ENCODE measurements at places on chromosomes 3 and 15. TPM values are rescaled to one million over a fixed set of nuclear protein-coding genes. Genes with fewer than 3 reads are reported as not detected.

GRCh38 chr3:170560717-170561382, 25.0 kb downstream of the SLC7A14 start:
- DNase-seq = no peak

DNA sequence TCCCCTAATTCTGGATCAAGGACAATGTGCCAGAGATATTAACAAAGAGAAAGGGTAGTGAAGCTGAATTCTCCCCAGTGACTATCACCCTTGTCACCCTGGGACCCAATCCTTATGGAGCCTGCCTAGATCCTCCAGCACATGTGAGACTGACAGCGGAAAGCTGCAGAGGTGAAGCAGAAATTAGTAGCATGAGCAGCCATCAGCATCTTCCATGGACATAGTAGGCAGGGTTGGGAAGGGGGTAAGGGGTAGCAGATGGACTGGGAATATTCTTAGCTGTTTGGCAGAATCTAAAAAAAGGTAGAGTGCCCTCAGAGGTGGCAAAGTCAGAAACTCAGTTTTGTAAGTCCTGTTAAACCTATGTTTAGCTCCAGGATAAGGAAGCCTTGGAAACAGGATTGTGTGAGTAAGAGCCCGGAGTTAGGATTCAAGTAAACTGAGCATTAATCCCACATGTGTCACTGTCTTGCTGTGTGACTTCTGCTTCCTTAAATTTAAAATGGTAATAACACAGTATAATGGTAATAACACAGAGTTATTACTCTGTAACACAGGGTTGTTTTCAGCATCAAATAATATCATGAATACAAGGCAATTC, 14.5 kb downstream of the GOLIM4 start:
- DNase-seq = no peak

- no peak for DNase-seq
Observed at GRCh38 chr3:95289295-95289694, 1226.4 kb downstream of the NSUN3 start.

DNA sequence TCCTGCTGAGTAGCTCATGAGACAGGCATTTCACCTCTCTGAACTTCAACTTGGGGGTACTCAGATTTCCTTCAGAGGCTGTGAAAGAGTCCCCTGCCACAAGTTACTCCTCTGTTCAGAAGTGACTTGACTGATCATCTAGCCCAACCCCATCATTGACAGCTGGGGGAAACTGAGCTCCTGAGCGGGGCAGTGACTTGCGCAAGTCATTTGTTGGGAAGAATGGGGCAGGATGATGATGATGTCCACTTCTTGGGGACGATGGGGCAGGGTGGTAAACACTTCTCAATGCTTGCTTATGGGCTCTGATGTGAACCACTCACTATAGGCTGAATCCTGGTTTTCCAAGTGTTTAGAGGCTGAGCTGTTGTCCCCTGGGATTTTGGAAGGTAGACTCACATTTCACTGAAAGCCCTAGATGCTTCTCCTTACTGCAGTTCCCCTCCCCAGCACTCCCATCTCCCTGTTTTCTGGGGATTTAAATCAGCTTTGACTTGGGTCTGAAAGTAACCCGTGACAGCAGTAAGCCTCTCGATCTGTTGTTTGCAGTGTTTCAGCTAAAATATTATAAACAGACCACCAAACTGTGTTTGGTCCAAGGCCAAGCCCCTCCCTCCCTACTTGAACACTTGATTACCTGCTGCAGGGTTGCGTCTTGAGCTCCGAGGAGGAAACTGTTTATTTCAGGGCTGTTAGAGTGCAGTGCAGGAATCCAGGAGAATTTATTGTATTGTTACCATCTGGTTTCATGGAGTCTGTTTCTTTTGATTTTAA, 25.1 kb downstream of the SMAD3 start:
- DNase-seq = no peak

- no peak for DNase-seq
Observed at GRCh38 chr15:67373971-67374370, 119.4 kb downstream of the IQCH start.

GRCh38 chr15:37086521-37086920, 13.8 kb downstream of the MEIS2 start:
- no peak for DNase-seq

DNA sequence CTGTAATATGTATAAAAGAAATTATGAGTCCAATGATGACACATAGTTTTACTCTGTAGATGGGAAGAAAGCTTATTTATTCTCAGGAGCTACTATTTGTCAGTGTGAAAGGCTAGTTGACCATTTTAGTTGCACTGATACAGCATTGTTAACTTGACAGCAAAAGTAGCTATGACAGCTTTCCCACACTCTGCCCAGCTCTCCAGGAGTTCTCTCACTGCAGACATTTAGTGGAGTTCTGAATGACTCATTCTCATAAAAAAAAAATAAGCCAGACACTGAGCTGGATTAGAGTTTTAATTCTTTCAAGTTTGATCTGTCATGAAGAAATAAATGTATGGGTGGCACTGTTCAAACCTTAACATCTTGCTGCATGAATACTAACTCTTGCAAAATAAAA, 77.2 kb upstream of the CFAP20DC start:
- peak; percentile 18 for DNase-seq

- no peak for DNase-seq
Observed at GRCh38 chr15:55775316-55775715, 32.4 kb upstream of the PRTG start.

DNA sequence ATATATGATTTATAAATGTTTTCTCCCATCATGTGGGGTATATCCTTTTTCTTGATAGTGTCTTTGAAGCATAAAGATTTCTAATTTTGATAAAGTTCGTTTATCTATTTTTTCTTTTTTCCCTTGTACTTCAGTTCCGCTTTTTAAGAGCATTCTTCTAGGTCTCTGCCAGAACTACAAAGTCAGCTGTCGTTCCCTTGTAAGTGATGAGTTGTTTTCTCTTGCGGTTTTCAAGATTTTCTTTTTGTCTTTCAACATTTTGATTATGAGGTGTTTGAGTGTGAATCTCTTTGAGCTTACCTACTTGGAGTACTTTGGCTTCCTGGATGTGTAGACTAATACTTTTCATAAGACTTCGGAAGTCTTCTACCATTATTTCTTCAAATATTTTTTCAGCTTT, 9.3 kb upstream of the PRICKLE2 start:
- DNase-seq = no peak

TMEM158 gene
- polyA plus RNA-seq = 3.9 TPM

- DNase-seq = no peak
Observed at GRCh38 chr15:58506064-58506490, 74.3 kb downstream of the LIPC start.

- peak; percentile 63 for DNase-seq
Observed at GRCh38 chr3:186107215-186108105, 1.4 kb downstream of the ETV5 start.

TMCO5A gene
- polyA plus RNA-seq = not detected

RTP1 gene
- not detected for polyA plus RNA-seq

DNA sequence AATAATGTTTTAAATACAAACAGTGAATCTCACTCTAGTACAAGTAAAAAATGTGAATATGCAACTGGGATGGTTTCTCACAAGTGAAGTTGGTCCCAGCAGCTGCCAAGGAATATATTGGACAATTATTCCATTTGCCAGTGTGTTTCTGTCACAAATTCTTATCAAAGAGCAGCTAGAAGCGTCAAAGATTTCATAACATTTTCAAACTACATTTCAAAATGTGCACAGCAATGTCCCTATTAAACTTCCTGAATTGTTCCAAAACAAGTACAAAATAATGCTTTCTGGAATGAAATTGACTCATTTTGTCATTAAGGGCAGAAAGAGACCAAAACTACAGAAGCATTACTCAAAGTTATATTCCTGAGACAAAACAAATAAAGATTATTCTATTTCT, 38.3 kb downstream of the GPR176 start:
- no peak for DNase-seq

DNA sequence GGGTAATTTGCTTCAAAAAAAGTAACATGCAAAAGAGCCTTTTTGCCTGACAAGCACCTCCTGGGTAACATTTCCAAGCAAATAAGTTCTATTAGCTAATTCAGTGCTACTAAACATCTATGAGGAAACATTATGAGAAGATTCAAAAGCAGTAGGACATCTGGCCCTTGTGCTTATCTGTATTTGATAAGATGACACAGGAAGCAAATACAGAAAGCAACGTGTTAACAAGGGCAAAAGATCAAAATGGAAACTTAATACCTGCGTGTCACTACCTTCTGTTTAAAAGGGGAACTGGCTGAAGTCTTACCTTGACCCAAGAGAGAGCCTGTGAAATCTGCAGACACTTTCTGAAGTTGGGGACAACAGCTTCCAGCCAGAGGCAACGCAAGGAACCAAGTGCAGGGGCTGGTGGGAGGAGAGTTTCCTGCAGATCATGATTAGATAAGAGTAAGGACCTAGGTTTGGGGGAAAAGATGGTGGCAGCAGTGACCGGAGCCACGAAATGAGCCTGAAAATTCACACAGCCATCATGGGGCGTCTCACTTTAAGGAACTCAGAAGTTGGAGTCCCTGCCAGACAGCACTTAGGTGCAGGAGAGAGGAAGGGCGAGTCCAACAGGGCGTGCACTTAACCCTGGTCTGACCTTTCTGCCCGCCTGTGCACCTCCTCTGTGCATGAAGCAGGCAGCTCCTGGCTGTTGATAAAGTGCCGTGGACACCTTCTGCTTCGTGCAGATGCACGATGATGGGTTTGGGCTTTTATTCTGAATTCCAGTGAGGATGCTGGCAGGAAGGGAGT, 153.6 kb upstream of the BHLHE40 start:
- peak; percentile 26 for DNase-seq

- no peak for DNase-seq
Observed at GRCh38 chr3:56813653-56813960, 11.9 kb upstream of the ARHGEF3 start.

RARB gene
- polyA plus RNA-seq = 24.5 TPM

WDR93 gene
- polyA plus RNA-seq = 0.10 TPM

GRCh38 chr3:71125738-71126137, 457.8 kb downstream of the FOXP1 start:
- DNase-seq = no peak

DNA sequence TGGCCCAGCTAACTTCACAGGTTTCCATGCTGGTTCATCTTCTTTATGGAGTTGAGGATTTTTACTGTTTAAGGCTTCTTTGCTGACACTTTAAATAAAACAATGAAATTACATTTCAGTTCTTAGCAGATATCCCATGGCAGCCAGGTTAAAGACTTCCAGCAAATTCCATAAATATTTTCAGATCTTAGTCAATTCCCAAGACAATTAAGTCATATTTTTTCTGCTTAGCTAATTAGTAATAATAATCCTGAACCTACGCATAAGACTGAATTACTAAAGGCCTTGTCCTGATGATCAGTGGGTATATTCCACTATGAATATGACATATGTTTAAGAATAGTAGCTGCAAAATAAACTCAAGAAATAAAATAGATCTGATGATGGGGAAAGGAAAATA, 83.3 kb downstream of the NR2E3 start:
- DNase-seq = no peak

SLC9C1 gene
- polyA plus RNA-seq = not detected

GRCh38 chr3:20057612-20058180, 17.4 kb downstream of the KAT2B start:
- DNase-seq = no peak

GRCh38 chr3:176765382-176765900, 431.8 kb downstream of the TBL1XR1 start:
- no peak for DNase-seq

GRCh38 chr15:67762610-67763368, 62.5 kb upstream of the SKOR1 start:
- no peak for DNase-seq

DNA sequence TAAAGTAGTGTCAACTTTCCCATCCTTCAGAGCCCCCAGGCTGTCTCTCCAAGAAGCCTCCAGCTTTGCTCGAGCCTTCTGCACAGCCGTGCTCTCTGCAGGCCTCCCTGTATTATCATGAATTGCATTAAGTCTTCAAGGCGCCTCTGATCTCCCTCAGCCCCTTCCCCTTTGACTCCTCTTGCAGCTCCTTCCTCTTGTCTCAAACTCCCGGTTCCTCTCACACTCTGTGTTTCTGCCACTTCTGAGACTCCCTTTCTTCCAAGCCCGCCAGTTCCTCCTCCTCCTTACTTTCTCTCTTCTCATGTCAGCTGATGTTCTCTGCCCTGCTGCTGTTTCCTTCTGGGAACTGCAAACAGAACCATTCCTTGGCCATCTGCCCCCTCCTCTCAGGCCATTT, 418.8 kb downstream of the EPHB1 start:
- no peak for DNase-seq

PLSCR2 gene
- not detected for polyA plus RNA-seq

GRCh38 chr3:194561306-194561974, 71.8 kb downstream of the TMEM44 start:
- peak; percentile 41 for DNase-seq

ARGFX gene
- polyA plus RNA-seq = not detected

DNA sequence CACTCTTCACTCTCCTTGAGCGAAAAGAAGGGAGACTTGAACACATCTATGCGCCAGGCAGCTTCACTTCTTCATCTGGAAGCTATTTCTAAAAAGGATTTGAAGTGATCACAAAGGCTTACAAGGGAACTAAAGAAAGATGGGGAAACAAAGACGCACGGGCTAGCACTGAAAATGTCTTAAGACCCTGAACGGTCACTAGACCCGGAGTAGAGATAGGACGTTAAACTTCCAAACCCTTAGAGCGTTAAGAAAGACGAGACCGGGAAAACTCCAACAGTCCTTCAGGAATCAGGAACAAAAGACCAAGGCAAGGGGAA, 47.5 kb upstream of the EPHB3 start:
- no peak for DNase-seq

- no peak for DNase-seq
Observed at GRCh38 chr15:60116456-60117089, 112.5 kb downstream of the FOXB1 start.

- DNase-seq = no peak
Observed at GRCh38 chr3:52358362-52358940, 42.3 kb downstream of the DNAH1 start.

- DNase-seq = no peak
Observed at GRCh38 chr15:101499863-101500713, 10.6 kb upstream of the PCSK6 start.

- DNase-seq = no peak
Observed at GRCh38 chr15:38229705-38230310, 22.8 kb upstream of the SPRED1 start.

DNA sequence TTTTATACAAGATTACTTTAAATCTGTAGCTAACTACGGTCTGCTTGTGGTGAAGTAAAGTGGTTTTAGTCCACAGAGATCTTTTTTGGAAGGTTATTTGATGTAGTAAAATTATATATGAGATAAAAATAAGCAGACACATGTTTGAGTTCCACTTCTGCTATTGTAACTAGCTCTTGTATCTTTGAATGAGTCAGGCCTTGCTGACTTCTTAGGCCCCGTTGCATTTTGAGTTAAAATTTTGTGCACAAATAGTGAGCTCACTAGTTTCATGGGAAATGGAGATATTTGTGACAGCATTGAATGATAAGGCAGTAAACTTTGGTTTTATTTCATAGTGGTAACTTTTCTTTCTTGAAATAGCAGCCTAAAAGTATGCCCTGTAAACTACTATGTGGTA, 42.6 kb downstream of the ARIH1 start:
- DNase-seq = no peak

TMEM266 gene
- polyA plus RNA-seq = not detected

DNA sequence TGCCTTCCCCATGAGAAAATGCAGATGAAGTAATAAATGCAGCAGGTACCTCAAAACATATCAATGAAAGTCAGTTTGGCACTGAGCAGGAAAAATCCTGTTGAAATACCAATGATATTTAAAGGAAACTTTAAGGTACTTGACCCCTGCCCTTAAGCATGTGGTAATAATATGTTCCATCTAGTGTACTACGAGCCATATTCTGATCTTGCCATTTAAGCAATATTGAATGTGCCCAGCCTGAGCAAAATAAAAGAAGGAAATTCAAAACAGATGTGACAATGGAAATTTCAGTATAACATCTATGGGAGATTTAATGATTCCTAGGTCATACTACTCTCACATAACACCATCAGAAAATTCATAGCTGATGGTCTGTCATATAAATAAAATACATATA, 191.8 kb upstream of the CGNL1 start:
- DNase-seq = no peak
